Activated CD4-positive, alpha-beta T cell treated with anti-CD3 and anti-CD28 coated beads, Interleukin-2, amount 10 ng/mL, durations not matched to agents 24 days and 14 days (primary cell): ENCODE measurements at places on chromosomes 2 and 18. TPM values are rescaled to one million over a fixed set of nuclear protein-coding genes. Genes with fewer than 3 reads are reported as not detected.

FNDC4 gene
- total RNA-seq, result not detected in 2 replicates

DSG4 gene
- not detected in 2 replicates for total RNA-seq

- peaks cover 4% of the 10 kb centered on the region for H3K27me3 ChIP-seq
- H3K4me3 ChIP-seq, result no peak overlapping the region
- no peak overlapping the region for H3K27ac ChIP-seq
- no peaks in the 10 kb centered on the region for H3K36me3 ChIP-seq
- H3K4me1 ChIP-seq, result peaks cover 16% of the 10 kb centered on the region
Measured at GRCh38 chr2:177670791-177671535, 278.4 kb downstream of the AGPS start.

GRCh38 chr18:9766076-9766481, 58.0 kb downstream of the RAB31 start:
- peaks cover 11% of the 10 kb centered on the region for H3K27me3 ChIP-seq
- no peaks in the 10 kb centered on the region for H3K36me3 ChIP-seq
- DNase-seq, result no peak
- H3K4me3 ChIP-seq, result no peak overlapping the region
- H3K27ac ChIP-seq, result no peak overlapping the region
- H3K4me1 ChIP-seq, result no peaks in the 10 kb centered on the region

DNA sequence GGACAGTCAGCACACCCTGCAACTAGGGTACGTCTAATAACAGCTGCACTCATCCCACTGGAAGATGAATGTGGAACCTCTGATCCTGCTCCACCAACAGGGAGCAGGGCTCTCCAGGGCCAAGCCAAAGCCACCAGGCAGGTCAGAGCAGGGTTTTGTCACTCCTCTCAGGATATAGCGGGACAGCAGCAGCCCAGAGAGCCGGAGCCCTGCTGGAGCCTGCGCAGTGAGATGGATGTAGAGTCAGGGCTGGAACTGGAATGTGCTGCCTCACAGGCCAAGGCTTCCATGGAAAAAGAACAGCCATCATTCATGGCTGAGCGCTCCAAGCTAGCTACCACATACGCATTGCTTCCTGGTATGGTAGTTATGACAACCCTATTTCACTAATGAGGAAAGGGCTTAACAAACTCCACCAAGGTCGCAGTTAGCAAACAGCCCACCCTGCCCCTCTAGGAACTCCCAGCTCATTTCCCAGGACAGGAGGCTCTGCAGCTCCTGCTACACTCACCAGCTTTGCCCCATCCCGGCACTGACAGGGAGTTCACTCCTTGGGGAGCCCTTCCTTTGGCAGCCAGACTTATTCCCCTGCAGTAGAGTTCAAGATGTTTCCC, 85.2 kb downstream of the HS1BP3 start:
- peaks cover 2% of the 10 kb centered on the region for H3K4me1 ChIP-seq
- no peaks in the 10 kb centered on the region for H3K36me3 ChIP-seq
- DNase-seq, result no peak
- H3K4me3 ChIP-seq, result no peak overlapping the region
- peaks cover 3% of the 10 kb centered on the region for H3K27me3 ChIP-seq

DNA sequence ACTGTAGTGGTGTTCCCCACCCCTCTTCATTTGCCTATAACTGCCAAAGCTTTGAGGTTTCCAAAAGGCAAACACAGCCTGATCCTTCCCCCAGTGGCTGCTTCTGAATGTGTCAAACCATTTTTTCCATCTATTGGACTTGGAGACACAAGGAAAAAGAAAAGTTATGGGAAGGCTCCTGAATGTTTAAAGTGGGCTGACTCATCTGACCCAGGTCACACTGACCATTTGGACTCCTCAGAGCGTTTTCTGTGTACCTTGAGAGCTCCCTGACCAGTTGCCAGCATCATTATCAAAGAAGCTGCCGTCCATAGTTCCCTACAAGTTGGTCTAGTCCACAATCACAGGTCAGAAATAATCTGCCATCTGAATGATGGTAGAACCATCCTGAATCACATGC, 123.4 kb upstream of the COL3A1 start:
- no peak for DNase-seq
- no peaks in the 10 kb centered on the region for H3K36me3 ChIP-seq
- H3K4me1 ChIP-seq, result no peaks in the 10 kb centered on the region
- no peaks in the 10 kb centered on the region for H3K27me3 ChIP-seq

- no peak overlapping the region for H3K4me3 ChIP-seq
- H3K36me3 ChIP-seq, result no peaks in the 10 kb centered on the region
- no peaks in the 10 kb centered on the region for H3K27me3 ChIP-seq
- H3K27ac ChIP-seq, result no peak overlapping the region
- no peaks in the 10 kb centered on the region for H3K4me1 ChIP-seq
Measured at GRCh38 chr2:212032536-212033219, 505.9 kb downstream of the ERBB4 start.
